ENCODE measurements at places on chromosomes 3 and 15. TPM values are rescaled to one million over a fixed set of nuclear protein-coding genes. Genes with fewer than 3 reads are reported as not detected.

PPP1R14D gene
- not detected for total RNA-seq

DISP2 gene
- 0.49 TPM for total RNA-seq

RBPMS2 gene
- total RNA-seq: 9.9 TPM

RAD51 gene
- 0.42 TPM for total RNA-seq

GOLGA6L10 gene
- 0.23 TPM for total RNA-seq

MAP1A gene
- total RNA-seq: 36.4 TPM

SLC28A2 gene
- total RNA-seq: not detected

SLC41A3 gene
- total RNA-seq: 62.1 TPM

MYH15 gene
- 0.15 TPM for total RNA-seq

LRRC3B gene
- total RNA-seq: 0.78 TPM

GRCh38 chr15:48143856-48144255, 23.1 kb downstream of the SLC24A5 start:
- H3K27ac ChIP-seq: peak overlapping the region; percentile 87
- no peak overlapping the region for H3K4me3 ChIP-seq
- peaks cover 2% of the 10 kb centered on the region for H3K4me1 ChIP-seq
- no peak for DNase-seq
- no peaks in the 10 kb centered on the region for H3K27me3 ChIP-seq

GRCh38 chr15:77695961-77696582, 63.4 kb upstream of the LINGO1 start:
- H3K27ac ChIP-seq: no peak overlapping the region
- no peak overlapping the region for H3K4me3 ChIP-seq
- no peaks in the 10 kb centered on the region for H3K4me1 ChIP-seq
- H3K36me3 ChIP-seq: no peaks in the 10 kb centered on the region
- no peak for DNase-seq

DNA sequence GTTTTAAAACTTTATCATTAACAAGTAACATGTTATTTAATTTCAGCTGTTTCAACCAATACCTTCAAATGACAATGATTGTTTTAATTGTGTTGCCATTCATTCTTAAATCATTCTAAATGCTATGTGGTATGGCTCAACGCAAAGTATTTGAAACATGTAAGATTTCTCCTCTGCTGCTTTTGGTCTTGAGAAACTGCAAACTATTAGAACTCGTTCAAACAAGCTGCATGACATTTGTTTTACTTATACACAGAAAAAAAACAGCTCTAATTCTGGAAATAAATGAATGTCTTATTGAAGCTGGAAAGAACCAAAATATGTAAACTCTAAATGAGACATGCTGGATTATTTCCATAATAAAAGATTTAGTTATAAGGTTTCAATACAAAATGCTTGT, 29.3 kb downstream of the FBN1 start:
- no peak overlapping the region for H3K27ac ChIP-seq
- H3K27me3 ChIP-seq: no peaks in the 10 kb centered on the region
- H3K4me3 ChIP-seq: no peak overlapping the region

GRCh38 chr15:52503788-52504496, 24.7 kb downstream of the MYO5A start:
- no peak overlapping the region for H3K27ac ChIP-seq
- no peak overlapping the region for H3K4me3 ChIP-seq
- H3K4me1 ChIP-seq: no peaks in the 10 kb centered on the region

DNA sequence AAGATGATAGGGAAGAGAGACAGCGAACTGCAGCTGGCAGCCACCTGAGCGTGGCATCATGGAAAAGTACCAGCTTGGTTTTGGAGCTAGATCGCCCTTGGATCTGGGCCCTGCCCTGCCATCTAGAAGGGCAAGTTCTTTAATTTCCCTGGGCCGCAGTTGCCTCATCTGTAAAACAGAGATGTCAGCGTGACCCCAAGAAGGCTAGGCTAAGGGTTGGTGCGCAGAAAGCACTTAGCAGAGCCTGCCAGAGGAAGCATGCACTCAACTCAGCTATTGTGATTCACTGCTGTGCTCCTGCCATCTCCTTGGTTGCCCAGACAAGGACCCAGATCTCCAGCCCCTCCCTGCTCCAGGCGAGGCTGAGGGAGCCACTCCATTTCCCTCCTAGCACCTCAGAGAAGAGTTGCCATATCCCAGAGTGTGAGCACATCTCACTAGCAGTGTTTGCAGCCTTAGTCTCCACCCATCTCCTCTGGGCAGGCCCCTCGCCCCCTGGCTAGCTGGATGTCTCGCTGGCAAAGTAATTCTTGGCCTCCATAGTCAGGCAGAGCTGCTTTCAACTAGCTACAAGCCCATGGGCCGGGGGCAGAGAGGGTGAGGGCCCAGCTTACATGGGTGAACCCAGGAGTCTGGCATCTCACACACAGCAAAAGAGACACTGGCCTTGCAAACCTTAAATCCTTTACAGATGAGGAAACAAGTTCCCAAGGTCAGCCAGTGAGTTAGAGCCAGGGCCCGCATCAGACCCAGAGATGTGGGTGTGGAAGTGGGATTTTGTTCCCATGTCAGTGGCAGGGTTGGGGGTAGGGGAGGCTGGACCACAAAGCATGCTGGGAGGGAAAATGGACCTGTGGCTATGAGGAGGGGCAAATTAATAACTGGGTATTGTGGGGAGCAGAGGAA, 280.7 kb upstream of the TLE3 start:
- no peak overlapping the region for H3K4me3 ChIP-seq
- H3K36me3 ChIP-seq: no peaks in the 10 kb centered on the region
- H3K4me1 ChIP-seq: no peaks in the 10 kb centered on the region
- peak; percentile 52 for DNase-seq

DNA sequence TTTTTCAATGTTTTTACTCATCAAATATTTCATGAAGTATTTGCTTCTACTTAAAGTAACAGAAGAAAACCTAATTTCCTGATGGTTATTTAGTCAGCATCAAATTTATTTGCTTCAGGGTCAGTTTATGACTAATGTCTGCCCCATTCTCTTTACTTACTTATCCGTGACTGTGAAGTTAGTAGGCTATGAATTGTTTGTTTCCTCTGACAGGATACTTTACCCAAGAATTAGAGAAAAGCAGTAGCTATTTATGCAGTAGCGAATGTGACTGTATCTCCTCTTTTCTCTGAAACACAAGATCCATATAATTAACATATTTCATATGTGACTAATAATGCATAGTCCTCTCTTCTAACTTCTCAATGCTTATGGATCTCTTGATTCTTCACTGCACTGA, 329.9 kb upstream of the ROBO1 start:
- no peaks in the 10 kb centered on the region for H3K36me3 ChIP-seq
- H3K27ac ChIP-seq: no peak overlapping the region
- H3K4me1 ChIP-seq: no peaks in the 10 kb centered on the region
- DNase-seq: no peak
- no peaks in the 10 kb centered on the region for H3K27me3 ChIP-seq

DNA sequence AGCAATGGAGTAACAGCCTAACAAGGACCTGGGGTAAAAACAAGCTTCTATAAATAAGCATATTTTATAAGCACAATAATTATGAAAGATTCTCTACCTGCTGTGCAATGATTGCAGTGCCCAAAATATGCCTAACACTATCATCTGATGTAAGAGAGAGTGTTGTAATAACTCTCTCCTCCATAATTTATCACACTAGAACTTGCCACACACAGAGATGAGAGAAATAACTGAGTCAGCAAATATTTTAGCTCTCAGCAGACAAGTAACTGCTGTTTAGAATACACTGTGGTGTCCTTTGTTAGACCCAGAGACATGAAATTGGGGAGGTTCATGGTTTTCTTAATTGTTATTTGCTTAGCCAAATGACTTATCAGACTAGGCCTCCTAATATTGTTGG, 105.3 kb upstream of the ACP3 start:
- no peak overlapping the region for H3K4me3 ChIP-seq
- H3K4me1 ChIP-seq: no peaks in the 10 kb centered on the region
- no peak for DNase-seq
- H3K27me3 ChIP-seq: peaks cover 2% of the 10 kb centered on the region
- H3K36me3 ChIP-seq: no peaks in the 10 kb centered on the region
- no peak overlapping the region for H3K27ac ChIP-seq

- no peaks in the 10 kb centered on the region for H3K4me1 ChIP-seq
- H3K27me3 ChIP-seq: no peaks in the 10 kb centered on the region
- H3K27ac ChIP-seq: no peak overlapping the region
- no peak overlapping the region for H3K4me3 ChIP-seq
- no peak for DNase-seq
These were observed 25.9 kb upstream of the VILL start for GRCh38 chr3:37964716-37965115.

DNA sequence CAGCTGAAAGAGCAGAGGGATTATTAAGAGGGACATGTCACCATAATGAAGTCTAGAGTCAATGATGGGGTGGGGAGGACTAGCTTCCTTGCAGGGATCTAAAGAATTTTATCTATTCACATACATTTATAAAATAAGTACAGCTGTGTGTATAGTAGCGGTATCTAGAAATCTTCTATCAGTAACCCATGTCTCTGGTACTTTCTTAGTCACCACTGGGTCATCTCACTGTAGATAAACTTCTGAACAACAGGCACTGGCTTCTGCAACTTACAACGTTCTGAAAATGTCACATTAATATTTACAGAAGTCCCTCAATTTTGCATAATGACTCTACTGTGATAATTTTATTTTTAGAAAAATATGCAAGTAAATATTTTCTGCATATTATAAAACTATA, 401.7 kb downstream of the TBC1D5 start:
- H3K27ac ChIP-seq: no peak overlapping the region
- H3K4me1 ChIP-seq: no peaks in the 10 kb centered on the region
- H3K36me3 ChIP-seq: peaks cover 3% of the 10 kb centered on the region
- no peak overlapping the region for H3K4me3 ChIP-seq

- H3K4me1 ChIP-seq: no peaks in the 10 kb centered on the region
- H3K27ac ChIP-seq: no peak overlapping the region
- no peak for DNase-seq
- H3K27me3 ChIP-seq: no peaks in the 10 kb centered on the region
- no peak overlapping the region for H3K4me3 ChIP-seq
These were observed 217.3 kb upstream of the GOLIM4 start for GRCh38 chr3:168312984-168313383.

- H3K36me3 ChIP-seq: no peaks in the 10 kb centered on the region
- H3K27ac ChIP-seq: no peak overlapping the region
- H3K4me3 ChIP-seq: no peak overlapping the region
- no peak for DNase-seq
These were observed 68.7 kb downstream of the TRAK1 start for GRCh38 chr3:42159706-42160472.

DNA sequence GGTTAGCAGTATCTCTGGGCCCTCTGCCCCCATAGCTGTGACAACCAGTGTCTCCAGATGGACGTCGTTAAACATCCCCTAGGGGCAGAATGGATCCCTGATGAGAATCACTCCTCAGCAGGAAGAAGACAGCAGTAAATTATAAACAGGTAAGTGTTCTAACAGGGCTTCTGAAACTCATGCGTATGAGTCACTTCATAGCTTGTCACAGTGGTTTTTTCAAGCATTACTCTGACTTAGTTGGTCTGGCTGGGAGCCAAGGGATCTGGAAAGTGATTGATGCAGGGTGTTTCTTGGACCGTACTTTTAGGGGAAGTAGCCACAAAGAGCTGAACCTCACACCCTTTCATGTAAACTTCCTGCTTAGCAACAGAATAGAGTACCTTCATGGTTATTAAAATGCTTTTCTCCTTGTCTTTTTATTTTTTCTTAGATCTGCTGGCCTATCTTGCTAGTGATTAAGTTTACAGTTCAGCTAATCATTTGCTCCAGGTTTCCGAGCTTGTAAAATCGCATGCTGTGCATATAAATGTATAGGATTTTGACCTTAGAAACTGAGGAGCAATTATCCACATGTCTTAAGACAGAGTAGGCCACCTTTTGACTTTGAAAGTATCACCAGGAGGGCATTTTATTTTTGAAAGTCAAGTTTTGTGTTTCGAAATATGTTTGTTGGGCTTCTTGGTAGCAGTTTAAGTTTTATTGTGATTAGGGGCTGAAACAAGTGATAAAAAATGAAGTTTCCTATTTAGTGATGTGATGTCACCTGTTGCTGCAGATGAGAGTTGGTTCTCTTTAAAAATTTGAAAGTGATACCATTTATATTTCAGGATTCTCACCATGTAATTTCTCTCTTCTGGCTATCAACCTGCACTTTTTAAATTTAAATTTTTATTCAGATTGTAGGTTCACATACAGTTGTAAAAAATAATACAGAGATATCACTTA, 333.9 kb downstream of the PTPRG start:
- no peak overlapping the region for H3K4me3 ChIP-seq
- H3K4me1 ChIP-seq: peaks cover 9% of the 10 kb centered on the region
- no peaks in the 10 kb centered on the region for H3K36me3 ChIP-seq
- H3K27ac ChIP-seq: no peak overlapping the region
- H3K27me3 ChIP-seq: no peaks in the 10 kb centered on the region
- no peak for DNase-seq

DNA sequence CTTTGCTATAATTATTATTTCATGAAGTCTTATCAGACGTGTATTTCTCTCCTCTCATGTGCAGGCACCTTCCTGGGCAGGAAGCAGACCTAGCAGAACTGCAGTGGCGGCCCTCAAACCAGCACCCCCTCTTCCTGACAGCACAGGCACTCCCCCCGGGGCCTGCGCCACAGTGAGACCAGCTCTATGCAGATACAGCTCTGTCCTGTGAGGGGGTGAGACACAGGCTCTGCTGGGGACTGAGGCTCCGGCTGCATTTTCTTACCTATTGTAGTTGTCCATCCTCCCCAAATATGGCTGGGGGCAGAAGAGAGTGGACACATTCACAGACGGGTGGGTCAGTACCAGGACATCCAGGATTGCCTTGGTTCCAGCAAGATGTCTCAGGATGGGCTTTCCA, 5.0 kb downstream of the CISH start:
- H3K27ac ChIP-seq: no peak overlapping the region
- no peak overlapping the region for H3K4me3 ChIP-seq
- no peak for DNase-seq
- no peaks in the 10 kb centered on the region for H3K4me1 ChIP-seq
- H3K27me3 ChIP-seq: no peaks in the 10 kb centered on the region

- no peaks in the 10 kb centered on the region for H3K27me3 ChIP-seq
- peaks cover 1% of the 10 kb centered on the region for H3K4me1 ChIP-seq
- no peak overlapping the region for H3K4me3 ChIP-seq
- no peak for DNase-seq
These were observed 348.2 kb downstream of the GRM7 start for GRCh38 chr3:7209098-7209497.

- no peak overlapping the region for H3K27ac ChIP-seq
- no peak for DNase-seq
- H3K36me3 ChIP-seq: no peaks in the 10 kb centered on the region
- no peaks in the 10 kb centered on the region for H3K4me1 ChIP-seq
- no peak overlapping the region for H3K4me3 ChIP-seq
These were observed 590.0 kb upstream of the ROBO1 start for GRCh38 chr3:80357761-80358160.

GRCh38 chr3:102617381-102617780, 182.6 kb downstream of the ZPLD1 start:
- H3K27ac ChIP-seq: no peak overlapping the region
- no peak overlapping the region for H3K4me3 ChIP-seq
- no peaks in the 10 kb centered on the region for H3K36me3 ChIP-seq
- no peaks in the 10 kb centered on the region for H3K27me3 ChIP-seq

DNA sequence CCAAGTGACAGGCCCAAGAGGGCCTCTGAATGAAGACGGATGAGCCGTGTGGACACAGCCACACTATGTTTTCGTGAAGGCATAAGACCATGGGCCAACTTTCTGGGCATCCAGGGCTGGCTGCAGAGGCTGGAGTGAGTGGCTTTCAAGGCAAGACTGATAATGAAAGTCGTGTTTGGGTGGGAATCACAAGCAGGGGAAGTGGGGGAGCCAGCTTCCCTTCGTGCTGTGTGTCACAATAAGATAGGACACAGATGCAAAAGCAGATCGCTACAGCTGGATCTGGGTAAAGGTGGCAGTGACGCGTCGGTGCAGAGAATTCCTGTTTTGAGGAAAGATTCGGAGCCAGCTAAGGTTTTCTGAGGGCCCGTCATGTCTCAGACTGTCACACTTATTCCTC, 309.8 kb upstream of the CTDSPL start:
- no peaks in the 10 kb centered on the region for H3K27me3 ChIP-seq
- no peaks in the 10 kb centered on the region for H3K4me1 ChIP-seq
- H3K4me3 ChIP-seq: no peak overlapping the region
- H3K27ac ChIP-seq: no peak overlapping the region
